Uterine smooth muscle cell (primary cell): ENCODE measurements at places on chromosomes 2 and 18. TPM values are rescaled to one million over a fixed set of nuclear protein-coding genes. Genes with fewer than 3 reads are reported as not detected.

The MAP3K19 gene
- not detected in 2 replicates for total RNA-seq

The PRSS56 gene
- total RNA-seq, result not detected in 2 replicates

The ADAM23 gene
- total RNA-seq, result 9.9 and 10.5 TPM in 2 replicates

The FANCL gene
- total RNA-seq, result 21.1 and 38.3 TPM in 2 replicates

The GPR45 gene
- total RNA-seq, result not detected in 2 replicates

The SULT1C2 gene
- total RNA-seq, result 0.33 and 0.62 TPM in 2 replicates

The RAX gene
- total RNA-seq, result not detected in 2 replicates

The GRB14 gene
- 0.89 and 1.00 TPM in 2 replicates for total RNA-seq

The TEKT4 gene
- not detected in 2 replicates for total RNA-seq

The C2orf15 gene
- not detected in 2 replicates for total RNA-seq

The NCKAP5 gene
- total RNA-seq, result 0.55 and 1.6 TPM in 2 replicates

The DCDC2C gene
- total RNA-seq, result 0.37 TPM in 1 of 2 replicates, not detected in the other

The PSD4 gene
- 5.1 and 10.0 TPM in 2 replicates for total RNA-seq

The SLC9A4 gene
- not detected in 2 replicates for total RNA-seq

The TUBB8B gene
- not detected in 2 replicates for total RNA-seq

The C2orf69 gene
- total RNA-seq, result 13.4 and 21.8 TPM in 2 replicates

The FEV gene
- total RNA-seq, result not detected in 2 replicates

The PRKAG3 gene
- not detected in 2 replicates for total RNA-seq

The CFAP65 gene
- not detected in 2 replicates for total RNA-seq

The CHRND gene
- not detected in 2 replicates for total RNA-seq

The CNOT9 gene
- 38.1 and 69.2 TPM in 2 replicates for total RNA-seq

The HOXD11 gene
- 3.0 and 3.9 TPM in 2 replicates for total RNA-seq

The COL4A3 gene
- 0.25 and 1.1 TPM in 2 replicates for total RNA-seq

The DSG3 gene
- under 0.01 and 0.12 TPM in 2 replicates for total RNA-seq

The AAMP gene
- total RNA-seq, result 160 and 195 TPM in 2 replicates

The SLC14A1 gene
- total RNA-seq, result 13.3 and 34.7 TPM in 2 replicates

The TNFAIP6 gene
- total RNA-seq, result 67.4 and 190 TPM in 2 replicates

The ATP6V1C2 gene
- under 0.01 TPM in 1 of 2 replicates, not detected in the other for total RNA-seq

The SERPINB4 gene
- not detected in 2 replicates for total RNA-seq

The NT5C1B gene
- 0.33 TPM in 1 of 2 replicates, not detected in the other for total RNA-seq

The MRPS5 gene
- 54.9 and 65.4 TPM in 2 replicates for total RNA-seq

The RSAD2 gene
- 1.00 and 1.5 TPM in 2 replicates for total RNA-seq

The POTEF gene
- total RNA-seq, result 0.22 TPM in 1 of 2 replicates, not detected in the other

The NLRC4 gene
- total RNA-seq, result not detected in 2 replicates

The LIMS4 gene
- total RNA-seq, result 10.0 and 12.5 TPM in 2 replicates

The CMPK2 gene
- total RNA-seq, result 2.9 and 15.4 TPM in 2 replicates

The SNTG2 gene
- total RNA-seq, result 0.11 TPM in 1 of 2 replicates, not detected in the other

The INPP5D gene
- 0.11 and 1.6 TPM in 2 replicates for total RNA-seq

The MAL gene
- not detected in 2 replicates for total RNA-seq

The CDK15 gene
- 3.1 and 3.4 TPM in 2 replicates for total RNA-seq

The CAPN14 gene
- total RNA-seq, result 0.11 and 0.12 TPM in 2 replicates

The GPR75 gene
- 1.1 and 1.4 TPM in 2 replicates for total RNA-seq

The NAT8 gene
- total RNA-seq, result not detected in 2 replicates

The FBXO48 gene
- total RNA-seq, result 0.37 and 0.66 TPM in 2 replicates

The DYNAP gene
- total RNA-seq, result not detected in 2 replicates

The AOX1 gene
- total RNA-seq, result 56.2 and 86.3 TPM in 2 replicates

The SLC23A3 gene
- total RNA-seq, result 1.00 and 2.5 TPM in 2 replicates

The CCDC68 gene
- total RNA-seq, result 1.8 and 1.9 TPM in 2 replicates

The BOLL gene
- total RNA-seq, result not detected in 2 replicates

The REG1A gene
- total RNA-seq, result not detected in 2 replicates
